Keratinocyte (primary cell): ENCODE measurements at places on chromosomes 1 and 21. TPM values are rescaled to one million over a fixed set of nuclear protein-coding genes. Genes with fewer than 3 reads are reported as not detected.

- peaks cover 45% of the 10 kb centered on the region for H3K36me3 ChIP-seq
- H3K4me3 ChIP-seq = no peak overlapping the region
- no peak for DNase-seq
- peak overlapping the region; percentile 7 for H3K27ac ChIP-seq
- no peaks in the 10 kb centered on the region for H3K27me3 ChIP-seq
- H3K4me1 ChIP-seq = peaks cover 33% of the 10 kb centered on the region
These were observed 7.6 kb downstream of the ZBTB48 start for GRCh38 chr1:6587261-6588005.

TMPRSS15 gene
- polyA plus RNA-seq = not detected in 3 replicates

DNA sequence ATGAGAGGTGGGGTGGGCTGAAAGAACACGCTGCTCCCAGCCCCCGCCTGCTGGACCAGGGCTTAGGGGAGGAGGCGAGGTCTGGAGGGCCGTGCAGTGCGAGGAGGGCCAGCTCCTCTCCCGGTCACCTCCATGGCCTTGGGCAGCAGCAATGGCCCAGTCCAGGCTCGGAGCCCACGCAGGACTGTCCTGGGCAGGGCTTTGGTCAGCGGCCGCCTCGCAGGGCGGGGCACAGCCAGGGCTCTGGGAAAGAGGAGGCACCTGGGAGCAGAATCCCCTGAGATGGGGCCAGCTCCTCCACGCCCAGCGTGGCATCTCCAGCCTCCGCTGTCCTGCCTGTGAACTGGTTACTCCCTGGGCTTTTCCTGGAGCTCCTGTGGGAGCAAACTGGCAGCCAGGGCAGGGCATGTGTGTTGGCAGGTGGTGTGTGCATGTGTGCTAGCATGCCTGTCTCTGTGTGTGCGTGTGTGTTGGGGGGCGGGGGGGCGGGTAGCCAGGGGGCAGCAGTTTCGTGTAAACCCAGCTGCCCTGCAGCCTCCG, 27.4 kb downstream of the ARHGEF16 start:
- H3K36me3 ChIP-seq = peaks cover 3% of the 10 kb centered on the region
- H3K4me3 ChIP-seq = no peak overlapping the region
- DNase-seq = no peak
- H3K4me1 ChIP-seq = peaks cover 16% of the 10 kb centered on the region
- H3K27ac ChIP-seq = no peak overlapping the region

- DNase-seq = no peak
- peaks cover 38% of the 10 kb centered on the region for H3K4me1 ChIP-seq
- no peaks in the 10 kb centered on the region for H3K36me3 ChIP-seq
- H3K4me3 ChIP-seq = no peak overlapping the region
- H3K27me3 ChIP-seq = no peaks in the 10 kb centered on the region
These were observed 57.7 kb downstream of the RIPK4 start for GRCh38 chr21:41709166-41709565.

GRCh38 chr1:32918179-32918578, 17.0 kb upstream of the TMEM54 start:
- H3K36me3 ChIP-seq = no peaks in the 10 kb centered on the region
- no peaks in the 10 kb centered on the region for H3K27me3 ChIP-seq
- DNase-seq = no peak
- no peaks in the 10 kb centered on the region for H3K4me1 ChIP-seq

DNA sequence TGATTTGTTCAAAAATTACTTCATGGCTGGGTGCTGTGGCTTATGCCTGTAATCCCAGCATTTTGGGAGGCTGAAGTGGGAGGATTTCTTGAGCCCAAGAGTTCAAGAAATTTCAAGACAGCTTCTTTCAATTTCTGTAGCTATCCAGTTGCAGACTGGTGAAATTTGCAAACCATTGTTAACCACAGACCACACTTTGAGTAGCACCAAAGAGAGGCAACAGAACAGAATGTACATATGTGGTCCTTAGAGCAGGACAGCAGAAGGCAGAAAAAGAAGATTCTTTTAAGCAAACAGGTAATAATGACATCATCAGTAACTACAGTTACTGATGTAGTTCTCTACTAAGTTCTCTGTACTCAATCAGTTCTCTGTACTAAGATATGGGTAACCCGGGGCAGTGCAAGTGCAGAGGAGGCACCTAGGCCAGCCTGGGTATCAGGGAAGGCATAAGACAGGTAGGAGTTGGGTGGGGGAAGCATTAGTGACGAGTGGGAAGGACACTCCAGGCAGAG, 5.5 kb upstream of the KLF17 start:
- H3K4me3 ChIP-seq = no peak overlapping the region
- DNase-seq = no peak
- H3K27ac ChIP-seq = no peak overlapping the region

- no peaks in the 10 kb centered on the region for H3K4me1 ChIP-seq
- no peaks in the 10 kb centered on the region for H3K36me3 ChIP-seq
- no peak for DNase-seq
- no peaks in the 10 kb centered on the region for H3K27me3 ChIP-seq
- H3K4me3 ChIP-seq = no peak overlapping the region
These were observed 116.3 kb downstream of the ST6GALNAC3 start for GRCh38 chr1:76190749-76191424.

DNA sequence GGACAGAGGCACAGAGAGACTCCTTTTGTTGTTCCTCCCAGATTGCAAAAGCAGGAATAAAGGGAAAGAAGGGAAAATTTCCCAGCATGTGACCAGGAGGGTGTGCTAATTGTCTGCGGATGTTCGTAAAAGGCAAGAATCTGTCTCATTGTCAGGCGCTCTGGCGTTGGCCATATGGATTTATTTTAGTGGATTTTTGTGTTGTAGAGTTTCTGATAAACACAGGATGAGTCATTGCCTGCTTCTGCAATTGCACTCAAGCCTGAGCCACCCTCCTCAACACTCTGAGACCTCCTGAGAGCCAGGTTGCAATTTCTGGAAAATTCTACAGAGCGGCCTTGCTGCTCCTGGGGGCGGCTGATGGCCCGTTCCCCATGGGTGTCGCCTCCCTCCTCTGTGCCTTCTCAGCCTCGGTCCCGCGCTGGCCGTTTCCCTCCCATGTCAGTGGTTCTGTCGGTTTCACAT, 227.7 kb downstream of the KAZN start:
- H3K27ac ChIP-seq = no peak overlapping the region
- H3K4me3 ChIP-seq = no peak overlapping the region
- DNase-seq = no peak
- H3K27me3 ChIP-seq = no peaks in the 10 kb centered on the region
- H3K4me1 ChIP-seq = no peaks in the 10 kb centered on the region

ADGRL2 gene
- 3.4 to 18.5 TPM (median 6.6 TPM) in 3 replicates for polyA plus RNA-seq

LCE6A gene
- 0.32 to 1.2 TPM (median 0.60 TPM) in 3 replicates for polyA plus RNA-seq

TYW3 gene
- polyA plus RNA-seq = 14.3 to 25.9 TPM (median 14.7 TPM) in 3 replicates

- DNase-seq = no peak
- no peaks in the 10 kb centered on the region for H3K27me3 ChIP-seq
- H3K27ac ChIP-seq = no peak overlapping the region
These were observed 2.1 kb upstream of the A3GALT2 start for GRCh38 chr1:33322870-33323585.

NPPB gene
- not detected in 3 replicates for polyA plus RNA-seq

DNA sequence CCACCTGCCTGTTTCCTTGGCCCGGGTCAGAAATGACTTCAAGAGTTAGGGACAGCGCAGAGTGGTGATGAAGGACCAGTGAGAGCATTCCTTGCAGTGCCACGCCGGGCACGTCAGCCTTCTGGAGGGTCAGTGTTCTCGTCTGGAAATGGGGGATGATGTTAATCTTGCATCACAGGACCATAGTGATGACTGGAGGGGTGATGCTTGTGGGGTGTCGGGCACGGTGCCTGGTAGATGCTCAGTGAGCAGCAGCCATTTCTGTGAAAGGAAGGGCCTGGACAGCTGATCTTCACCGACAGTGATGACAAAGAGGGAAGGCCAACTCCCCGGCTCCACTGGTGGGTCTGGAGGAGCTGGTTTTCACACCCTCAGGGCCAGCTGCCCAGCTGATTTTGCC, 56.2 kb downstream of the DDX20 start:
- no peak for DNase-seq
- no peak overlapping the region for H3K4me3 ChIP-seq
- H3K27me3 ChIP-seq = no peaks in the 10 kb centered on the region
- no peaks in the 10 kb centered on the region for H3K36me3 ChIP-seq
- no peaks in the 10 kb centered on the region for H3K4me1 ChIP-seq

- H3K4me3 ChIP-seq = peak overlapping the region; percentile 58
- peaks cover 9% of the 10 kb centered on the region for H3K27me3 ChIP-seq
- H3K4me1 ChIP-seq = peaks cover 12% of the 10 kb centered on the region
- no peak overlapping the region for H3K27ac ChIP-seq
- no peaks in the 10 kb centered on the region for H3K36me3 ChIP-seq
These were observed 10.3 kb upstream of the CADM3 start for GRCh38 chr1:159161001-159161718.

GRCh38 chr1:112698366-112699310, 8.3 kb downstream of the RHOC start:
- H3K4me1 ChIP-seq = peaks cover 44% of the 10 kb centered on the region
- no peak for DNase-seq
- no peak overlapping the region for H3K4me3 ChIP-seq
- H3K36me3 ChIP-seq = peaks cover 34% of the 10 kb centered on the region
- H3K27me3 ChIP-seq = no peaks in the 10 kb centered on the region
- no peak overlapping the region for H3K27ac ChIP-seq

LCE5A gene
- not detected in 3 replicates for polyA plus RNA-seq

SAMD13 gene
- 0.32 to 0.75 TPM (median 0.48 TPM) in 3 replicates for polyA plus RNA-seq

GRCh38 chr1:98688110-98688739, 26.7 kb downstream of the SNX7 start:
- H3K4me3 ChIP-seq = no peak overlapping the region
- H3K27ac ChIP-seq = no peak overlapping the region
- no peaks in the 10 kb centered on the region for H3K27me3 ChIP-seq

TFAP2E gene
- polyA plus RNA-seq = 0.26 to 0.67 TPM (median 0.51 TPM) in 3 replicates

TRIM45 gene
- 2.5 to 2.7 TPM (median 2.6 TPM) in 3 replicates for polyA plus RNA-seq

MROH9 gene
- 0.04 to 0.07 TPM (median 0.05 TPM) in 3 replicates for polyA plus RNA-seq

GRCh38 chr1:225508538-225509375, 80.9 kb upstream of the LBR start:
- H3K27ac ChIP-seq = peak overlapping the region; percentile 60
- H3K36me3 ChIP-seq = no peaks in the 10 kb centered on the region
- peaks cover 25% of the 10 kb centered on the region for H3K4me1 ChIP-seq
- DNase-seq = peak; percentile 70
- H3K27me3 ChIP-seq = no peaks in the 10 kb centered on the region
- H3K4me3 ChIP-seq = no peak overlapping the region

- no peak for DNase-seq
- peaks cover 64% of the 10 kb centered on the region for H3K27me3 ChIP-seq
- H3K27ac ChIP-seq = no peak within 1 kb of the TSS
- H3K4me3 ChIP-seq = peak within 1 kb of the TSS; percentile 49
- peaks cover 7% of the 10 kb centered on the region for H3K4me1 ChIP-seq
- H3K36me3 ChIP-seq = no peaks in the 10 kb centered on the region
These were observed at the start of gene RHOU for GRCh38 chr1:228734881-228735801. Gene RHOU (plus strand): TSS chr1:228735479. CDS start chr1:228735743, 264 bp downstream.

ERICH3 gene
- polyA plus RNA-seq = not detected in 3 replicates

DISP3 gene
- polyA plus RNA-seq = 0.01 TPM in 1 of 3 replicates, not detected in the others

GRCh38 chr1:237115035-237115434, 73.1 kb downstream of the RYR2 start:
- H3K27me3 ChIP-seq = no peaks in the 10 kb centered on the region
- H3K27ac ChIP-seq = no peak overlapping the region
- H3K4me3 ChIP-seq = no peak overlapping the region
- no peak for DNase-seq
- no peaks in the 10 kb centered on the region for H3K4me1 ChIP-seq

FAM163A gene
- not detected in 3 replicates for polyA plus RNA-seq

GRCh38 chr21:35028451-35028978, 20.6 kb downstream of the RUNX1 start:
- H3K4me3 ChIP-seq = no peak overlapping the region
- H3K36me3 ChIP-seq = no peaks in the 10 kb centered on the region
- no peaks in the 10 kb centered on the region for H3K27me3 ChIP-seq
- DNase-seq = no peak
- H3K27ac ChIP-seq = no peak overlapping the region

CFAP74 gene
- polyA plus RNA-seq = not detected in 3 replicates

- no peaks in the 10 kb centered on the region for H3K27me3 ChIP-seq
- H3K27ac ChIP-seq = peak overlapping the region; percentile 52
- peak overlapping the region; percentile 60 for H3K4me3 ChIP-seq
- DNase-seq = no peak
These were observed 96.7 kb downstream of the DYRK1A start for GRCh38 chr21:37463083-37463801.

SDC3 gene
- polyA plus RNA-seq = 5.6 to 14.5 TPM (median 8.8 TPM) in 3 replicates

DNA sequence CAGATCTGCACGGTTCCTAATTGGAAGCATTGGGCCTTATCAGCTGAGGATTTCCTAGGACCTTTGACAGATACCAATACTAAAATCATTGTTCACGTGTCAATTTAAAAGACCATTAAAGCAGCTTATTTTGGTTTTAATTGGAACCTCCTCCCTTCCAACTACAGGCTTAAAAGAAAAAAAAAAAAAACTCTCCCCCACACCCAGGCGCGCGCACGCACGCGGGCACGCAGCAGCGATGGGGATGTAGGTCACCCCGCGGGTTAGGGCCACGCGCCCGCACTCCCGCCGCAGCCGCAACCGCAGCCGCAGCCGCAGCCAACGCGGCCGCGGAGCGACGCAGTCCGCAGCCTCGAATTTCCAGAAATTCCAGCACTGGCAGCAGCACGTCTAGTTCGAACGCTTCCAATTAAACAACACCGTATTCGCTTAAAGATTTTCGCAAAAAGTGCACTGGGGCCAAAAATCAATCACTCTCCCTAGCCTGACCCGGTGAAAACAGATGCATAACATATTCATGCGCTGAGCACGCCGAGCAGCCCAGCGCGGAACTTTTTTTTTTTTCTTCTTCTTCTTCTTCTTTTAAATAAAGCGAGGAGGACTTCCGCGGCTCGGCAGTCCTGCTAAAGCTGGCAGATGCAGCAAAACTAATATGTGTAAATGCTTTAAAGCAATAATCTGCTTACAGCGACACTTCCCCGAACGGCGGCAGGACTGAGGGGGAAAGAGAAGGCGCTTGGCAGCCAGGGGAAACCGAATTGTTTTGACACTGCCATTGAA, 13.3 kb upstream of the BARHL2 start:
- H3K4me3 ChIP-seq = no peak overlapping the region
- no peak overlapping the region for H3K27ac ChIP-seq
- H3K27me3 ChIP-seq = peaks cover 69% of the 10 kb centered on the region

- no peak for DNase-seq
- no peak overlapping the region for H3K27ac ChIP-seq
- H3K4me1 ChIP-seq = peaks cover 21% of the 10 kb centered on the region
- H3K27me3 ChIP-seq = no peaks in the 10 kb centered on the region
- no peak overlapping the region for H3K4me3 ChIP-seq
These were observed 94.9 kb downstream of the DYRK1A start for GRCh38 chr21:37461479-37461878.

GRCh38 chr1:187491082-187491720, 662.5 kb downstream of the PLA2G4A start:
- no peak overlapping the region for H3K27ac ChIP-seq
- H3K36me3 ChIP-seq = no peaks in the 10 kb centered on the region
- H3K4me1 ChIP-seq = no peaks in the 10 kb centered on the region
- no peaks in the 10 kb centered on the region for H3K27me3 ChIP-seq
- H3K4me3 ChIP-seq = no peak overlapping the region
- no peak for DNase-seq

GRCh38 chr1:54805466-54805865, 4.3 kb upstream of the TTC22 start:
- no peak overlapping the region for H3K27ac ChIP-seq
- peaks cover 13% of the 10 kb centered on the region for H3K4me1 ChIP-seq
- no peaks in the 10 kb centered on the region for H3K36me3 ChIP-seq
- H3K27me3 ChIP-seq = no peaks in the 10 kb centered on the region
- H3K4me3 ChIP-seq = no peak overlapping the region
- no peak for DNase-seq

- H3K27ac ChIP-seq = no peak overlapping the region
- H3K4me1 ChIP-seq = no peaks in the 10 kb centered on the region
- no peaks in the 10 kb centered on the region for H3K36me3 ChIP-seq
- H3K27me3 ChIP-seq = peaks cover 37% of the 10 kb centered on the region
These were observed 1.9 kb downstream of the GPR25 start for GRCh38 chr1:200874694-200875093.

GRCh38 chr1:94614168-94614815, 72.7 kb upstream of the F3 start:
- no peak overlapping the region for H3K27ac ChIP-seq
- no peaks in the 10 kb centered on the region for H3K27me3 ChIP-seq
- H3K36me3 ChIP-seq = no peaks in the 10 kb centered on the region
- H3K4me3 ChIP-seq = no peak overlapping the region
